ENCODE measurements at places on chromosomes 6 and 20. TPM values are rescaled to one million over a fixed set of nuclear protein-coding genes. Genes with fewer than 3 reads are reported as not detected.
A peak's percentile ranks its signal among the peaks of the same experiment; 100 is the strongest.

Gene VWA7
- total RNA-seq: 1.5 TPM

Gene TBX18
- not detected for total RNA-seq

- no peak for DNase-seq
- no peak overlapping the region for H3K27ac ChIP-seq
- no peaks in the 10 kb centered on the region for H3K36me3 ChIP-seq
- H3K4me3 ChIP-seq: no peak overlapping the region
- no peaks in the 10 kb centered on the region for H3K4me1 ChIP-seq
These were observed 133.1 kb downstream of the MOXD1 start for GRCh38 chr6:132268209-132268608.

Gene MRPL14
- total RNA-seq: 87.6 TPM

Gene SULF2
- 66.1 TPM for total RNA-seq

DNA sequence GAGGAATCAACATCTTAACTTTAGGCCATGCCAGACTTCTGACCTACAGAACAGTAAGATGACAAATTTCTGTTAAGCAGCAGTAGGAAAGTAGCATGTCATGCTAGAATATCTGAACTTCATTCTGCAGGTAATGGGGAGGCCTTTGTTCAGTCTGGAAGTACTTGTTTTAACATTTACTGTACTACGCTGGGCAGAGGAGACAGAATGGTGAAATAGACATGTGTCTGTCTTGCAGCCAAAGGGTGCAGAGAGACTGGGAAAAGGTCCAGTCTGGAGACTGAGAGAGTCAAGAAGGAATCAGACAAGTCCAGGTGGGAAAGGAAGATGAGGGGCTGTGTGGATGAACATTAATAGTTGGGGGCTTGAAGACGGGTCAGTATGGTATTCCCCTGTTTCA is 17.5 kb upstream of the ZBTB2 start:
- H3K4me3 ChIP-seq: no peak overlapping the region
- no peak for DNase-seq
- no peaks in the 10 kb centered on the region for H3K4me1 ChIP-seq
- no peak overlapping the region for H3K27ac ChIP-seq
- peaks cover 3% of the 10 kb centered on the region for H3K36me3 ChIP-seq
- H3K27me3 ChIP-seq: no peaks in the 10 kb centered on the region

Gene BPIFB4
- total RNA-seq: not detected

Gene TREML4
- not detected for total RNA-seq

GRCh38 chr6:63862486-63863198 is 227.0 kb downstream of the PHF3 start:
- DNase-seq: no peak
- no peaks in the 10 kb centered on the region for H3K36me3 ChIP-seq
- H3K27me3 ChIP-seq: no peaks in the 10 kb centered on the region
- no peaks in the 10 kb centered on the region for H3K4me1 ChIP-seq
- no peak overlapping the region for H3K4me3 ChIP-seq

DNA sequence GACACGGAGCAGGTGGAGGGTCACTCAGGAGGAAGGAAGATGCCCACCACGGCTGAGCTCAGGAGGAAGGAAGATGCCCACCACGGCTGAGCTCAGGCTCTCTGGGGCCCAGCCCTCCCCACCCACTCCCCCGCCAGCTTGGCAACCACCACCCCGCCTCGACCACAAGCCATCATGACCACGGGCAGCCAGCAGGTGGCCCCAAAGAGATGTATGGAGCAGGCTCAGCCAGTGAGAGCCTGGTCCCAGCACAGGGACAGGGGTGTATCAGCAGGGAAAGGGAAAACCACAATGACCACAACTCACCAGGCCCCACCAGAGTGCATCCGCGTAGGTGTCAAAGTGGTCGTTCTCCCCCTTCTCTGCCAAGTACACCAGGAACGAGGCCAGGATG is 30.4 kb downstream of the KCNQ2 start:
- H3K27ac ChIP-seq: no peak overlapping the region
- H3K4me1 ChIP-seq: no peaks in the 10 kb centered on the region
- DNase-seq: peak; percentile 63
- H3K27me3 ChIP-seq: no peaks in the 10 kb centered on the region
- H3K4me3 ChIP-seq: no peak overlapping the region

GRCh38 chr6:7828124-7828523 is 82.5 kb downstream of the TXNDC5 start:
- H3K27me3 ChIP-seq: no peaks in the 10 kb centered on the region
- DNase-seq: no peak
- no peak overlapping the region for H3K27ac ChIP-seq
- no peaks in the 10 kb centered on the region for H3K36me3 ChIP-seq
- H3K4me3 ChIP-seq: no peak overlapping the region

GRCh38 chr6:129073691-129074395 is 190.9 kb downstream of the LAMA2 start:
- H3K4me1 ChIP-seq: no peaks in the 10 kb centered on the region
- no peak for DNase-seq
- no peak overlapping the region for H3K27ac ChIP-seq
- no peaks in the 10 kb centered on the region for H3K27me3 ChIP-seq
- H3K36me3 ChIP-seq: no peaks in the 10 kb centered on the region

Gene SPATA25
- total RNA-seq: 7.3 TPM

DNA sequence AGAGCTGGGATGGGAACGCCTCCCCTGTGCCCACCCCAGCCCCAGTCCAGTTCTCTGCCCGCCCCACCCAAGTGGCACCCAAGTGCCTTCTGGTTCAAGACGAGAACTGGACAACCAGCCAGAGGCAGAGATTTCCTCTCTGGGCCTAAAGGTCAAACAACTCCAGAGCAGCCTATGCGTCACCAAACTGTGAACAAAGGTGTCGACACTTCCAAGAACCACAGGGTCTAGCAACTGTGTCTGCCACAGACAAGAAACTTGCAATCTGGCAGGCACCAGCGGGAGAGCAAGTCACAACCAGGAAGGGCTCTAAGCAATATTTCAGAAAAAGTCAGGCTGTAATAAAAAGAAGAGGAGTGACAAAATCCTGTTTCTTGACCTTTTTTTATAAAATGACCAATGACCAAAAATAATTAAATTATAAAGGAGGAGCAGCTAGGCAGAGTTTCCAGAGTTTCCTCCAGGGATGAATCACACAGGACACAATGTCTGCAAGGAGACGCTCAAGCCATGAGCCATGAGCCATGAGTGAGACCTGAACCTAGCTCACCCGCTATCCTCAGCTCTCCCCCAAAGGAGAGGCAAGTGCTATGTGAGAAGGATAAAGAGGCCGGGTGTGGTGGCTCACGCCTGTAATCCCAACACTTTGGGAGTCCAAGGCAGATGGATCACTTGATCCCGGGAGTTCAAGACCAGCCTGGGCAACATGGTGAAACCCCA is 11.1 kb downstream of the EDEM2 start:
- H3K27me3 ChIP-seq: no peaks in the 10 kb centered on the region
- peaks cover 6% of the 10 kb centered on the region for H3K36me3 ChIP-seq
- H3K4me1 ChIP-seq: no peaks in the 10 kb centered on the region

- H3K4me1 ChIP-seq: peaks cover 21% of the 10 kb centered on the region
- H3K27me3 ChIP-seq: no peaks in the 10 kb centered on the region
- H3K4me3 ChIP-seq: no peak overlapping the region
- DNase-seq: peak; percentile 5
- H3K36me3 ChIP-seq: no peaks in the 10 kb centered on the region
These were observed 27.8 kb downstream of the FYN start for GRCh38 chr6:111845441-111845871.

- H3K27me3 ChIP-seq: no peaks in the 10 kb centered on the region
- no peak overlapping the region for H3K4me3 ChIP-seq
- no peaks in the 10 kb centered on the region for H3K36me3 ChIP-seq
- H3K4me1 ChIP-seq: no peaks in the 10 kb centered on the region
- no peak overlapping the region for H3K27ac ChIP-seq
These were observed 108.4 kb downstream of the RTN4IP1 start for GRCh38 chr6:106520711-106521401.

- no peak for DNase-seq
- no peak overlapping the region for H3K4me3 ChIP-seq
- H3K4me1 ChIP-seq: no peaks in the 10 kb centered on the region
These were observed 205.1 kb downstream of the LY86 start for GRCh38 chr6:6793388-6794250.

DNA sequence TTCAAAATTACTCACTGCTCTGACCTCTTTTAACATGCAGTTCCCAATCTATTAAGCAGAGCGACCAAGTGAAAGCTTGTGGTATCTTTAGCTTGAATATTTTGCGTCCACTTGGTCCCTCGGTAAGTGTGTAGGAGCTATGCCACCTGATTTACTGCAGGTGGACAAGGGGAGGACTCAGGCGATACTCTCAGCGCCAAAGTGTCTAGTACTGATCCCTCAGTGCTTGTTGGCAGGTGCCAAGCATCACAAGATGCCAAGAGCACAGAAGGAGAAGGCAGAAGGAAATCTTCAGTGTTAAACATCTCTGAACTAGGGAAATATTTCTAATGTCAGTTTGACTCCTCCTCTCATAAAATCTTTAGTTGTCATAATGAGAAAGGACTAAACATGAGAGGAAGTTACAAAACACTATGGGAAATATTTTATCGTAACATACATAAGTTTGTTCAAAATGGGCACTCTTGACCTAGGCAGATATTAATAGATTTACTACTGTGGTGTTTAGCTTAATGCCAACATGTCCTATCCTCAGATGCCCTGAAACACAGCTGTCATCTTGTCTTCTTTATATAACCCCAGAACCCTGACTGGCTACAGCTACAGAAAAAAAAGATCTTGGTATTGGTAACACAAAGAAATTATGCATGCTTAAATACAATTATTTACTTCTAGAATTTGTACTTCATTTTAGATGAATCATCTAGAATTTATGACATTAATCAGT is 19.5 kb downstream of the NHLRC1 start:
- no peaks in the 10 kb centered on the region for H3K4me1 ChIP-seq
- no peaks in the 10 kb centered on the region for H3K36me3 ChIP-seq
- no peak for DNase-seq
- no peaks in the 10 kb centered on the region for H3K27me3 ChIP-seq
- no peak overlapping the region for H3K4me3 ChIP-seq

Gene PTCHD4
- total RNA-seq: not detected

DNA sequence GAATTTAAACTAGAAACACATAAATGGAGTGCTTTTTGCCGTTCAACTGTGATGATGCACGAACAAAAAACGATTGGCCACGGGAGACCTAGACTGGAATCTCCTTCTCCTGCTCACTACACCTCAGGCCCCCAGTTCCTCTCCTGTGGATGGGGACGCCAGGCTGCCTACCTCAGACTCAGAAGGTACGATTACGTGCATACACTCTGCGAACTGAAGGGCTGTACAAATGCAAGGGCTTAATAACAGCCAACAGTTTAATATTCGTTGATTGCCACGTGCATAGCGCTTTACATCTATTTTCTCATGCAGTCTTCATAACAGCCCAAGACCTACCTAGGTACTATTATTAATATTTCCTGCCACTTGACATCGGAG is 495 bp upstream of the ARMC2 start:
- no peaks in the 10 kb centered on the region for H3K4me1 ChIP-seq
- no peaks in the 10 kb centered on the region for H3K36me3 ChIP-seq
- no peak overlapping the region for H3K27ac ChIP-seq
- peak overlapping the region; percentile 63 for H3K4me3 ChIP-seq
- DNase-seq: no peak

DNA sequence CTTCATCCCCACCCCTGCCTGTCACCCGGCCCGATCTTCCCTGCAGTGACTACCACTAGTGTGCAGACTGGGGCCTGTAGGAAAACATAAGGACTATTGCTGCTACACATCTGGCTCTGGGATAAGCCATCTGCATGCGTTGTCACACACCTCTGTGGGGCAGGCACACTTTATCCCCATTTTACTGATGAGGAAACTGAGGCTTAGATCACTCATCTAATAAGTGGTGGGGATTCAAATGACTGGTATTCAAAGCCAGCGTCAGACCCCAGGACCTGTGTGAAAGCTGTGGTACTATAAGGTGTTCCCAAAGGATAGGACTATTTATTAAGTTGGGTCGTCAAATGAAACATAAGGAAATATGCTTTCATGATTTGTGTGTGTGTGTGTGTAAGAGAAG is 148.9 kb upstream of the RNF24 start:
- H3K4me3 ChIP-seq: no peak overlapping the region
- peaks cover 29% of the 10 kb centered on the region for H3K4me1 ChIP-seq
- H3K27ac ChIP-seq: no peak overlapping the region
- H3K27me3 ChIP-seq: no peaks in the 10 kb centered on the region
- DNase-seq: no peak

GRCh38 chr6:69005199-69005598 is 370.1 kb downstream of the ADGRB3 start:
- peaks cover 2% of the 10 kb centered on the region for H3K4me1 ChIP-seq
- no peak overlapping the region for H3K27ac ChIP-seq
- H3K27me3 ChIP-seq: no peaks in the 10 kb centered on the region
- DNase-seq: no peak
- no peak overlapping the region for H3K4me3 ChIP-seq

DNA sequence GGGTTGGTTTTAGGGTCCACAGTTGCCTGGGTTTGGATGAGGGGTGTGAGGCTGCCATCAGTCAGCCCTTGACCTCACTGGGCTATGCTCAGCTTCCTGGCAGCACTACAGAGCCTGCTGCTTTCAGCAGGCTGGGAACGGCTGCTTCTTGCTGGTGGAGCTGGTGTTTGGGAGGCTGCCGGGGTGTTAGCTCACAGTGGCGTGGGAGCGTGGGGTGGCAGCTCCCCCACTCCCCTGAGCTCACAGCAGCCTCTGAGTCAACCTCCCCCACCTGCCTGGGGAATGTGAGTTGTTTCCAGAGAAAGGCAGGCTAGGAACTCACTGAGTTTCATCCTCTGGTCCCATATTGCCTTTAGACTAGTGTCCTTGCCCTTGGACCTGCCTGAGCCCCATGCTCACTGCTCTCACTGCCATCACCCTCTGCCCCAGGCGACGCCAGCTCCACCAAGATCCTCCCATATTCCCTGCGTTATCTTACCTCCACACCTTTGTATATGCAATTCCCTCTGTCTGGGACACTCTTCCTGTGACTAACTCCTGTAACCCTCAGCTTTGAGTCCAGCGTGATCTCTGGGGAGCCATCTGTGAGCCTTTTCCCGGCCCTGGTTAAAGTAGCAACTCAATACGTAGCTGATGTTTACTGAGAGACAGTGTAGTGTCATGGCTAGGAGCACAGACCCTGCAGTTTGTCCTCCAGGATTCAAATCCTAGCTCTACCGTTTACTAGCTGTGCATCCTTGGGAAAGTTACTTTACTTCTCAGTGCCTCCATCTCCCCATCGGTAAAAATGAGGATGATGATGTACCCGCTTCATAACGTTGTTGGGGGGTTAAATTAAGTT is 34.8 kb downstream of the PPP1R16B start:
- no peaks in the 10 kb centered on the region for H3K4me1 ChIP-seq
- H3K4me3 ChIP-seq: no peak overlapping the region
- H3K27me3 ChIP-seq: peaks cover 4% of the 10 kb centered on the region
- H3K36me3 ChIP-seq: no peaks in the 10 kb centered on the region
- H3K27ac ChIP-seq: no peak overlapping the region

DNA sequence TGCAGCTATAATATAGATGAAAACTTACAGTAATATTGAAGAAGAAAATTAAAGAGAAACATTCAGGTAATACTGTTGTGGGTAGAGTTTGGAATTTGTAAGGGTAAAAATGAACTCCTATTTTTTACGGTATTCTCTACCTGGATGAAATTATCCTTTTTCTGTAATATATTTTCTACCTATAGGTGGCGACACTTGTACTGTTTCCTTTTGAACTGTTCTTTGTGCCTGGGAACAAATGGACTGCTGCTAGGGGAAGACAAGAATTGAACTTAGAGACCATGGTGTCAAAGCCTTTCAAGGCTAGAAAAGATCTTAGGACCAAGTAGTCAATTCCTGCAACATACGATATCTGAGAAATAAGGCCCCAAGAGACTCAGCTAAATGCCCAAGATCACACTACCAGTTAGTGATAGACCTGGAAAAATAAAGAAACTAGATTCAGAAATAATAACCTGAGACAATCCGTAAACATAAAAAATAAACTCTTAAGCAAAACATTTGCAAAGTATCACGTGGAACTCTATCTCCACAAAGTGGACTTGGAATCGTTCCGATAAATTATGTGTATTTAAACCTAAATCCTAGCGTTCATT is 383.8 kb downstream of the TFAP2A start:
- no peak overlapping the region for H3K27ac ChIP-seq
- no peak overlapping the region for H3K4me3 ChIP-seq
- peaks cover 18% of the 10 kb centered on the region for H3K4me1 ChIP-seq
- no peaks in the 10 kb centered on the region for H3K27me3 ChIP-seq

Gene CDK19
- 23.1 TPM for total RNA-seq

All from Caco-2 (cell line).